ENCODE measurements at places on chromosomes 11 and 22. TPM values are rescaled to one million over a fixed set of nuclear protein-coding genes. Genes with fewer than 3 reads are reported as not detected.

The DGCR6 gene
- 1.7 TPM for total RNA-seq

The PATE2 gene
- total RNA-seq = not detected

The JAM3 gene
- 1.6 TPM for total RNA-seq

The OR10D3 gene
- not detected for total RNA-seq

The PSMC3 gene
- total RNA-seq = 162 TPM

The P2RX6 gene
- total RNA-seq = 0.22 TPM

The OR8A1 gene
- total RNA-seq = not detected

The DEFB131B gene
- total RNA-seq = not detected

The OR8B8 gene
- total RNA-seq = not detected

Data from MCF 10A (cell line).